Activated naive CD4-positive, alpha-beta T cell (primary cell): ENCODE measurements at places on chromosomes 13 and 19.

DNA sequence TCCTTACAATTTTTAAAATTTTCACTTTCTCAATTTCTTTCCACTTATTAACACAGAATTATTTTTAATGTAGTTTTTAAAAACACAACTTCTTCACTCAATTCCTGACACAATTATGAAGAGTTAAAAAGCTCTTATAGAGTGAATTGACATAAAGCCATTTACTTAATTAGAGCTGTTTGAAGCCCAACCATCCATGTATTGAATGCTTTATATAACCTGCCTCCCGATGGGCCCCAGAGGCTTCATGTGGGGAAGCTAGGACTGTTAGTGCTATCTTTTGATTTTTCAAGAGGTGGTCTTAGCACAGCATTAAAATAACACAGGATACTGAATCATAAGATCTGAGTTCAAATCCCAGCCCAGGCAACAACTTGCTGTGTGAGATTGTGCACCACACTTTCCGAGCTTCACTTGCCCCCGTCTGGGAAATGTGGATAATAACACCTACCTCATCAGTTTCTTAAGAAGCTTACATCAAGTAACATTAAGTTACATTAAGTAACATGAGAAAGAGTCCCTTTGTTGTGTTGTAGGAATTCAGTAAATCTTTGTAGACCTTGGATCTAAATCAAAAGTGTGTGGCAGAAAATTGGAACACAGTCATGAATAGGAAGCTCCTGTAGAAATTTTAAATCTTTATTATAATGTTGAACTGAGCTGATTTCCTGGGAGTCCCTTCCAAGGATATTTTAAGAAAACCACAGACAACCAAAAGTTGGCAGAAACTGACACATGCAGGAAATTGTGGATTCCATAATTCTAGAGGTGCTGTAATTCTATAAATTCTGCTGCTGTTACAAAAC, 5.5 kb upstream of the ENOX1 start:
- no peak for DNase-seq

- no peak for DNase-seq
These were observed 9.4 kb upstream of the DOCK9 start for GRCh38 chr13:98987275-98987674.

GRCh38 chr13:44732503-44733098, 156.5 kb upstream of the TSC22D1 start:
- DNase-seq: no peak

GRCh38 chr13:36778083-36778671, 40.8 kb upstream of the RFXAP start:
- no peak for DNase-seq

DNA sequence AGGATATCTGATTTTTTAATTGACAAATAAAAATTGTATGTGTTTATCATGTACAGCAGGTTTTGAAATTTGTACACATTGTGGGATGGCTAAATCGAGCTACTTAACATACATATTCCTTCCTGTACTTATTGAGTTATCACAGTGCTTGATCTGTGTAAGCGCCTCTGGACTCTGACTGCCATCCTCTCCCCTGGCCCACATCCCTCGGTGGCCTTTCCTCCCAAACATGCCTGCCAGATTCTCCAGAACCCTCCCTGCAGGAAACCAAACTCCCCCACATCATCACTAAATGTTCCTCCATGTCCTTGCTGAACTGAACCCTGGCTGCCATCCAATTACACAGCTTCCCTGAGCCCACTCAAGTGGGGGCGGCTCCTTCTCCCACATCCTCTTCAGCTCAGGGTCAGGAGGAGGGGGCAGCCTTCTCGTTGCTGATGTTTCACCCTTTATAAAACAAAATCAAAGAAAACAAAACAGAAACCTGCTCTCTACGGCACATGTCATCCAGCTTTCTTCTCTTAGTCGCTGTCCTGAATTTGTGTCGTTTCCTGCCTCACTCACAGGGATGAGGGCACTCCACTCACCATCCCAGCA, 97.1 kb upstream of the SPATA13 start:
- DNase-seq: no peak

DNA sequence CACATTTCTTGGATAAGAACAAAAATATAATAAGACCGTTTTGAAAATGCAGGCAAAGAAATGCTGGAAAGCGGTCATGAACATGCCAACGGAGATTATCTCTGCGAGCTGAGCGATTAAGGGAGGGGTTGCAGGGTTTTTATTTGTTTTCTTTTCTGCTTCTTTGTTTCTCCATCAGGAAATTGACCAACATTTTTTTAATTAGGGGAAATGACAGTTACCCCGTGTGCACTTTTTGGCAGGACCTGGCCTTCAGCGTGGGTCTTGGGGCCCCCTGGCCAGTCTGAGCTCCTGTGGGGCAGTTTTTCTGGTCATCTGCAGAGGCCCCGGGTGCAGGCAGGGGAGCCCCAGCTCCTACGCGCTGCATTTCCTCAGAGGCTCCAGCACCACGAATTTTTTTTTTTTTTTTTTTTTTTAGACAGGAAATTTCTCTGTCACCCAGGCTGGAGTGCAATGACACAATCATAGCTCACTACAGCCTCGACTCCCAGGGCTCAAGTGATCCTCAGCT, 31.3 kb upstream of the HOMER3 start:
- DNase-seq: no peak

- no peak for DNase-seq
These were observed 36.3 kb upstream of the ZNF835 start for GRCh38 chr19:56707821-56708220.

DNA sequence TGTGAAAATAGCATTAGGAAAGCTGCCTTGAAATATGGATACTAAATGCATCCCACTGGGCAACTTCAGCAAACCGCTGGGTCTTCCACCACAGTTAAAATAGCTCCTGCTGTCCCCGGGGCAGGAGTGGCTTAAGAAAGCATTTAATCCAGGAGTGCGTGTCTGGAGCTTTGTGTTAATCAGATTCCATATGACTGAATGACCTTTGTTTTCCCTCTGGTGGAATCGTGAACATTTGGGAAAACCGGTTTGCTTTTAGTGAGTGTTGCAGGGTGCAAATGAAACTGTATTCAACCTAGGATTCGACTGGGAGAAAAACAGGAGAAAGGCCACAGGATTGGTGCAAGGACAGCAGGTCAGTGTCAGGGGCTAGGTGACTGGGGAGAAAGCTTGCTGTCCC, 237.6 kb upstream of the MAB21L1 start:
- no peak for DNase-seq

DNA sequence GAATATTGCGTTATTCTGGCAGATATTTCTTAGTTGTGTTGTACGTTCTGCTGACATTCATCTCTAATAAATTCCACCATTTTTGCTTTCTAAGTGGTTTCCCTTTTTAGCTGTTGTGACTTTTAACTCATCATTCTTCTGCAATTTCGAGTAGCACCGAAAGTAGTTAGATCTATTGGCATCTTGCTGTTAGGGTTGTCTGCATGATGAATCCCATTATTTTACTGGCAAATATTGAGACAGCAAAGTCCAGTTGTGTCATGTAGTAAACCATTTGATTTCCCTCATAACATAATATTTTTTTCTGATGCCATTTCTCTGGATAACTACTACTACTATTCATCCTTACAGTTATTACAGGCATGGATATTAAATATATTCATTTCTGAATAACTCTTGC, 143.9 kb downstream of the SLITRK1 start:
- no peak for DNase-seq

GRCh38 chr19:45834970-45835369, 19.9 kb upstream of the RSPH6A start:
- DNase-seq: no peak

GRCh38 chr19:50155520-50156109, 7.5 kb downstream of the IZUMO2 start:
- no peak for DNase-seq

GRCh38 chr19:42052241-42052863, 17.7 kb downstream of the GRIK5 start:
- DNase-seq: no peak

GRCh38 chr19:35784503-35785338, 9.4 kb downstream of the ARHGAP33 start:
- no peak for DNase-seq

GRCh38 chr13:24012648-24013047, 115.3 kb upstream of the C1QTNF9B start:
- no peak for DNase-seq

DNA sequence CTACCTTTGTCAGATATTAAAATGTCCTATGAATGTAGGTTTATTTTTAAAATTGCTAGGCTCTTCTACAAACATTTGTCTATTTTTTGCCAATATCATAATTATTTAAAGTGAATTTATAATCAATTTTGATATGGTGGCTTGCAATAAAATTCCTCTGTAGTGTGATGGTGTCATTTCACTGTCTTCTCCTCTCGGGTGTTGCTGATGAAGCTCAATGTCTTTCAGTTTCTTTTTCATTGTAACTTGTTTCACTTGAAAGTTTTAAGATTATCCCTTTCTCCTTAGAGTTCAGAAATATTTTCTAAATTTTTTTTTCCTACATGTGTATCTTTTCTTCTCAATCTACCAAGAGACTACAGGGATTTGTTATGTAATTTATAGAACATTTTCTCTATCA, 267.1 kb upstream of the EDNRB start:
- DNase-seq: no peak

DNA sequence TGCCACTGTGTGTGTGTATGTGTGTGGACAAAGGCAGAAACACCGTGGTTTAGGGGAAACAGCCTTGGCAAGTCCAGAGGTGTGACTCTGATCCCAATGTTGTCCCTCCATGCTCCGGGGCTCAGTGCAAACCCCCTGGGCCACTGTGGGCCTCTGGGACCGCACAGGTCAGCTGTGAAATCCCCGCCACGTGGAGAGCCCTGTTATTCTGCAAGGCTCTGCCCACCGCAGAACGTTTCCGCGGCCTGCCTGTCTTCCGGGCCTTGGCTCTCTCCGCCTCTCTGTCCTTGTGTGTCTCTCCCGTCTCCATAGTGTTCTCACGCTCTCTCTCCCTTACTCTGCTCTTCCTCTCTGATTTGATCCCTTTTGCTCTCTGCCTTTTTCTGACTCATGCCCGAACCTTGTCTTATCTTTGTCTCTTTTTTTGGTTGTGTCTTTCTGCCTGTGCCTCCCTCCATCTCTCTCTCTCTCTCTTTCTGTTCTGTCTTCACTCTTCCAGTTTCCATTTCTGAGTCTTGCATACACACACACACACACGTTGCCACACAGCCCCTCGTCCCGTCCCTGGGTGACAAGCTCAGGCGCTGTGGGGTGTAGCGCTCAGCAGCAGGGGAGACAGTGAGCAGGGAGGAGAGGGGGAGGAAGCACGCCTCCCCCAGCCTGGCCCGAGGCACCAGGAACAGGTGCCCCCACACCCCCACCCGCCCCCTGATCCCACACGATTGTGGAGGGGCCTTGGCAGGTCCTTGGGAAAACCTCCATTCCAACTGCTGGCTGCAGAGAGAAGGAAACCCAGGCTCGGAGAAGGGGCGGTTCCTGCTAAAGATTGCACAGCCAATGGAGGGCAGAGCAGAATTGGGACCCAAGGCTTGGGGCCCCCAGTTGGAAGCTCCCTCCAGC, 3.0 kb downstream of the TTYH1 start:
- DNase-seq: no peak

DNA sequence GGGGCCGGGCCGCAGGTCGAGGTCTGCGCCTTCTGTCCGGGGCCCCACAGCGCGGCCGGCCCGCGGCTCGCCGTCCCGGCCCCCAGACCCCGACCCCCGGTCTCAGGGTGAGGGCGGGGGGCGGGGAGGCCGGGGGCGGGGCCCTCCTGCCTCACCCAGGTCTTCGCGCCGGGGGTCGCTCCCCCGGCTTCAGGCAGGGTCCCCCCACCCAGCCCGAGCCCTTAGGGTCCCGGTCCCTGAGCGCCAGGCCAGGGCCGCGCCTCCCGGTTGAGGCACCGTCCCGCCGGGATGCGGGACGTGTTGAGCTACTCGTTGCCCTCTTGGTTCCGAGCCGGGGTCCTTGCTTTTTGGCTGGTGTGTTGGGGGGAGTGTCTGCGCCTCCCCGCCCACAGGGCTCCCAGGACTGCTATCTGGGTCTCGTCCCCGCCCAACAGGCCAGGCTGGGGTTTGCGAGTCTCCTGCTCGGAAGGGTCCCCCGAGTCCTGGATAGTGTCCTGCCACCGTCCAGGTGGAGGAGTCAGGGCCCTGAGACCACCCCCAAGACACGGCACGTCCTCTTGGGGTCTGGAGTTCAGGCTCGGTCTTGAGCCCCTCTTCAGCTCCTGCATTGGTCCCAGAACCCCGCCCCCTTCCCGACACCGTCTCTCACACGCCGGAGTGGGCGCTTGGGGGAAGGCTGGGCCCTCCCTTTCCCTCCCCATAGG, 452 bp downstream of the PIAS4 start:
- DNase-seq: no peak

GRCh38 chr13:71862459-71862943, 4.5 kb downstream of the DACH1 start:
- DNase-seq: no peak

- no peak for DNase-seq
These were observed 60.1 kb upstream of the PEG3 start for GRCh38 chr19:56900573-56901097.

DNA sequence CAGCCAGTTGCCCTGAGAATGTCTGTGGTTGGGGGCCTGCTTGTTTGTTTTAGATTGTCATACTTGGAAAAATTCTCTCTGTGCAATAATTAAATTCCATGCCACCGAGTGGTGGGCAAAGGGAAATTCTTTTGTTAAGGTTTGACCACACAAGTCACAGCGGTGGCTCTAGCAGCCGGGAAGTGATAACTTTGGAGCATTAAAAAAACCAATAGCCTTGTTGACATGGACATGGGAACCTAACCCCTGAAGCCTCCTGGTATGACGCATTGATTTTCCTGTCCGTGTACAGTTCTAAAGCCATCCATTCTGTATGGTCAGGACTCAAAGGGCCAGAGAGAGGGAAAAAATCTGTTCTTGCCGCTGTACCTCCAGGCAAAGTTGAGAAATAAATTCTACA, 384.9 kb upstream of the ZNF507 start:
- DNase-seq: no peak

DNA sequence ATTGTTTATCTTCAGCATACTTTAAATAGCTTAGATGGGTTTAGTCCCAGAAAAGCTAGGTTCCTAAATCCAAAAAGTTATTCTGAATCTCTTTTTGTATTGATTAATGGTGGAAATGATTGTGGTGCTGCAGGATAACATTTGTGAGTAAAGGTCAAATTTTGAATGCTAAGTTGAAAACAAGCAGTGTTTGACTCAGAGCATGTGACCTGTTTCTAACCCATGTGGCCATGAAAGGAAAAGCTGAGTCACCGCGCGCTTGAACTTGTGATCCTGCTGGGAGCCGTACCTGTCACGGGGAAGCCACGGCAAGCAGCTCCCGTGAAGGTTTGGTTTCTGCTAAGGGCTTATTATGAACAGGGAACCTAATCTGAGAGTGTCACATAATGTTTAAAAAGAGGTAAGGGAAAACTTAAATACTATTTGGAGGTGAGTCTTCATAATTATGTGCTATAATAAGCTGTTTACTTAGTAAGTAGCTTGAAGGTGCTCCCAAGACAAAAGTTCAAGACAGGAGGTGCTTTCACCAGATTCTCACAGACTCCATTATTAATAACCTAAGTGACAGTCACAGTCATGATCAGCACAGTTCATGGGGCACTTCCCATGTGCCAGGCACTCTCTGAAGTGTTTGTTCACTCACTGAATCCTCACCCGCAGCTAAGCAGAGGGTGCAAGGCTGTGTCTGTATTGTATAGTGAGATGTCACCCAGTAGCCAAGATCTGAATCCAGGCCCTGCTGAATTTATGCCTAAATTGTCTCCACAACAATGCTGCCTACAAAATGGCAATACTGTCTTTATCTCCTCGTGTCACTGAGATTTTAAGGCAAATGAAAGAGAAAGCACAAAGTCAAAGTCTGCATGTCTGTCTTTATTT, 286.5 kb downstream of the MYO16 start:
- peak; percentile 6 for DNase-seq
